ENCODE measurements at places on chromosomes 16 and 17.

DNA sequence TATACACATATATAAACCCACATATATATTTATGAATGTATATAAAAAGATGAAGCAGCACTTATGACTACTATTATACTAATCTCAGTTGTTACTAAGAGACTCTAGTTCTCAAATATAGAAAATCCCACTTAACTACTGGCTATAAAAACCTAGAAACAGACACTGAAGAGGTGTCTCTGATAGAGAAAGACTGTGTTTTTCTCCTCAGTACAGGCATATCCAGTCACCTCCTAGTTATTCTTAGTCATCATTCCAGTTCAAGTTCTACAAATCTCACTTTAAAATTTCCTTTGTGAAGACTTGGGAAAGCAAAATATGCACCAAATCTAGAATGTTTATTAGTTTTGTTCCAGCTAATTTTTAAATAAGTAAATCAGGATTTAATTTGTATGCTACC lies 93.9 kb downstream of the STH start:
- no peak for DNase-seq

DNA sequence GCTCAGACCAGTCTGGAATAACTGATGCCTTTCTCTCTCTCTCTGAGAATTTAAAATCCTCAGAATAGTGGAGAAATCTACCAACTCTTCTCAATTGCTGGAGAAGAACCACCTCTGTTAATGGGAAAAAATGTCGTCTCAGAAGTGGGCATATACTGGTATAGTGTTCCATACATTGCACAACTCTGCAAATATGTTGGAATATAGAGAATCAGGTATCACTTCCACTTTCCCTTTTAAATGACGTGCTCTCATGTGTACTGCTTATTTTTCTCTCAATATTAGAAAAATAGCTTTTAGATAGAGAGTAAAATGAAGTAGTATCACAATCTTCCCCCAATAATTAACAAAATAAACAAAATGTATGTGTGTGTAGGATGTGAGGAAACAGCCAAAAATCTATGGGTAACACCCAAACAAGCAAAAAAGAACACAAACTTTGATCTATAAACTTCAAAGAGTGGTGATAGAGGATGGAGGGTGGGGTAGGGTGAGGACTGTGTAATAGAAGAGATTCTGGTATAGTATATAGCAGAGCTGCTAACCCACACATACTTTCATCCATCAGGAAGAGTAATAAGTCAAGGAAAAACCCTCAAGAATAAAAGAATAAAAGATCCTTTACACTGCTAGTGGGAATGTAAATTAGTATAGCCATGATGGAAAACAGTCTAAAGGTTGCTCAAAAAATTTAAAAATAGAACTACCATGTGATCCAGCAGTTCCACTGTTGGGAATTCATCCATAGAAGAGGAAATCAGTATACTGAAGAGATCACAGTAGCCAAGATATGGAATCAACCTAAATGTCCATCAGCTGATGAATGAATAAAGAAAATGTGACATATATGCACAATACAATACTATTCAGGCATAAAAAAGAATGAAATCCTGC lies 46.9 kb downstream of the NFATC3 start:
- DNase-seq: no peak

DNA sequence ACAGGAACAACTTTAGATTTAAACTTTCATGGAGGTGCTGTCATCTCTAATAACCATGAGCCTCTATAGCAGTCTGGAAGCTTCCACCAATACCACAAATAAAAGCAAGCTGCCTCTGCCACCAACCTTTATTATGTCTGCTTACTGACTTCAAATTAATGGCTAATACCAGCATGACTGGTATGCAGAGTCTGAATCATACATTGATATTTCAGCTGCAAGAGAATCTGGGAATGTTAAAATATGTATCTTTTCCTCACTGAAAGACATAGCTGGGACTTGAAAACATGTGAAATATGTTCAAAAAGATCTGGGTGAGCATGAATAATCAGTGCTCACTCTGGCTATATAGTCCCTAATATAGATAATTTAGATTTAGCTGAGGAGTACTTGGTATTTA lies 488.6 kb downstream of the CDH8 start:
- no peak for DNase-seq

DNA sequence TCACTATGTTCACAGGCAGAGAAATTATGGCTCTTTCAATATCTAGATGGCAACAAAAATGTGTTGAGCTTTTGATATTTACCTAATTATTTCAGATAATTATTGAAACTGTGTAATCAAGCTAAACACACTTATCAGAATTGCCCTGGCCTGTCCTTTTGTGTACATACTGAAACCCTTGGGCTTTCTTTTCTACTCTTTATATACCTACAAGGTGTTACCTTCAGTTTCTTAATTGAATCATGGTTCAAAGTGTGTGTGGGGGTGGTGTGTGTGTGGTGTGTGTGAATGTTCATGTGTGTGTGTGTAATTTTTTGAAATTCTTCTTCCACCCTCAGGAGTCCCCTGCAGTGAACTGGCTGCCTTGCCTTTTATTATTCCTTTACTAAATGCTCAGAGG lies 506.8 kb upstream of the SOX9 start:
- DNase-seq: no peak

DNA sequence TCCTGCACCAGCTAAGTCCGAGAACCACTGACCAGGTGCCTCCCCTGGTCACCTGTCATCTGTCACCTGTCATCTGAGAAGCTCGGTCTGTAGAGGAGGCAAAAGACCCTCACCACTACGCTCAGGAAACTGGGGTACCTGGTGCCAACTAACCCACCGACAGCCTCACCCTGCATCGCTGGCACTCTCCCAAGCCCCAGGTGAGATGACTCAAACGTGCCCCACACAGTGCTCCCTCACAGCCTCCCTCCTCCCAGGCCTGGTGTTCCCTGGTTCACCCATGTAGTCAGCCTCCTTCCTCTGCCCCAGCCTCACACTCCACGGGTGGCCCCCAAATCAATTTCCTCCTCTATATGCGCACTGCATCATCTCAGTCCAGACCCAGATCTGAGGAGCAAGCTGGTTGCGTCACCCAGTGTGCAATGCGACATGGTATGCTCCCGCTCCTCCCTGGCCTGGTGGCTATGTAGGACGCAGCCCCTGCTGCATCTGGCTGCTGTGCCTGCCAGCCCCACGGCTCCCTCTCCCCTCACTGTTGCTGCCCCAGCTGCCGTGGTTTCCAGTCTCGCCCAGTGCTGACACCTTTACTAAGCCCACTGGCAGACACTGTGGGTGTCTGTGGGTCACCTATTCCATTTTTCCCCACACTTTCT lies 68.3 kb downstream of the GTF3C1 start:
- no peak for DNase-seq

DNA sequence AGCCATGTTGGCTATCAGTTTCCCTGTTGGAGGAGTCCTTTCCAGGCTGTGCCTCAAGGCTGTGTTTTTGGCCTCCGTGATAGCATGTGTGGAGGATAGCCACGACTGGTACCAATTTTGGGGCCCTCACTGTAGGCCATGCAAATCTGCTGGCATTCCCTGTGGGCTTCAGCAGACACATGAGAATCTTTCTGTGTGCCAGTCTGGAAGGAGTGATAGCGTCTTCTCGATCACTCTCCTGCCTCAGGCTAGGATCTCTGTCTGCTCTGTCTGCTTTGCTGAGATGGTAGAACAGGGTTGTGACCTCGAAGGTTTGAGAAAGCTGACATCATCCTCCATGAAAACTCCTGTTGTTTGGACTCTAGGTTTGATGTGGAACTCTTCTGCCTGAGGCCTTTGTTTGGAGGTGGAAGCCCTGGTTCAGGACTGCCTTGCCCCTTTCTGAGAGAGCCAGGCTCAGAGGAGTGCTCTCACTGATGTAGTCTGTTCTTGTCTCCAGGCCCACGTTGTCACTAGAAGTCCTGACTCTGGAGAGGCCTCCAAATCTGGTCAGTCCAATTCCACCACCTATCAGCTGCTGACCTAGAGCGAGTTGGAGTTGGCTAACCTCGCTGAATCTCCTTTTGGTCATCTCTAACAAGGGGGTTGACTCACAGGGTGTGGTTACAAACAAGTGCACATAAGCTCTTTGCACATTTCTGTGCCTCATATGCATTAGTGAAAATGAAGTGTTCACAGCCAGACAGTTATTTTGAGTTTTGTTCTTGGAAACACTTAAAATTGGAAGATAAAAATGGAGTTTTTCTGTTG lies 12.1 kb upstream of the EDC4 start:
- no peak for DNase-seq

DNA sequence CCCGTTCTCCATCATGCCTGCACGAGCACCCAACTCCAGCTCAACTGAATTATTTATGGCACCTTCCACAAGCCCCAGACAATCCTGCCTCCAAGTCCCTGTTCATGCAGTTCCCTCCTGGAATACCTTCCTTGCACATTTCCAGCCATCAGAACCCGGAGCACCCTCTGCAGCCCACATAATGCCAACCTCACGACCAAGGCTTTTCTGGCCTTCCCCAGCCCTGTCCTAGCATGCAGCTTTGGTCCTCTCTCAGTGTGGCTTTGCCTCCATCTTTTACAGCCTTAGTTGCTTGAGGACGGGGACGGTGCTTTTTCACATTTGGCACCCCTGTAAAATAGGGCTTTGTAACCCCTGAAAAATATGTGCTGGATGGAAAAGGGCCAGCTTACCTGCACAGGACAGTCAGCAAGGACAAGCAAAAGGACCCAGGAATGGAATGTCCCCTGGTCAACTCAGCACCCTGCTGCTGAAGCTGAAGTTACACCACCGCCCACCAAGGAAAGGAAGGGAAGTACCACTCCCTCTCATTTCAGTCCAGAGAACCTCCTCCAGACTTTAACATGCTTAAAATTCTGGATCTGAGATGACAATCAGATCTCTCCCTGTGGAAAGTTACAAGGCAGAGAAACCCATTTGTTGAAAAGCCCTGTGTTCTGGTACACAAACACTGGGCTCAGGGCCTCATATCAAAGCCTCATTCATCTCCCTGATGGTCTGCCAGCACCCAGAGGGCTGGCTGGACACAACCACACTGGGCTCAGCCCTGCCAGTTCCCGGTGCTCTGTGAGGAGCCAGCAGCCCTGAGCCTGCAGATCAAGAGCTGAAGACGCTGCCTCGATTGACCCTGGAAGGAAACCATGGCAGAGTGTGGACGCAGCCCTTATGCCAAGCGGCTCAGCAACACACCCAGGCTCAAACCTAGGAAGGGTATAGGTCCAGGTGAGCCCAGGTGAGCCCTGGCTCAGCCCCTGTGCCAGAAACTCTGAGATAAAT lies 2.9 kb downstream of the SLC39A11 start:
- DNase-seq: no peak

DNA sequence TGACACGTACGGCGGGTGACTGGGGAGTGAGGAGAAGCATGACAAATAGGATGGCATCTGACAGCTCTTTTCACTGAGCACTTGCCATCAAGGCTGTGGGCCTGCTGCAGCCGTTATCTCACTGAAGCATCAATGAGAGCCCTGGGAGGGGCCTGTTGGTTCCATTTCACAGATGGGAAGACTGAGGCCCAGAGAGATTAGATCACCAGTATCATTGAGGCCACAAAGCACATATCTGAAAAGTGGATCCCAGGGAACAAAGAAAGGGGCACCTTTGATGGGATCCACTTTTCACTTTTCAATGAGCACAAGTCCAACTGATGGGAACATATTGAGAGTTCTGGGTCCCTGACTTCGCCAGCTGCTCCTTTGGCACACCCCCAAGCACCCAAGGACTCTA lies 144.4 kb upstream of the LHX1 start:
- DNase-seq: no peak

DNA sequence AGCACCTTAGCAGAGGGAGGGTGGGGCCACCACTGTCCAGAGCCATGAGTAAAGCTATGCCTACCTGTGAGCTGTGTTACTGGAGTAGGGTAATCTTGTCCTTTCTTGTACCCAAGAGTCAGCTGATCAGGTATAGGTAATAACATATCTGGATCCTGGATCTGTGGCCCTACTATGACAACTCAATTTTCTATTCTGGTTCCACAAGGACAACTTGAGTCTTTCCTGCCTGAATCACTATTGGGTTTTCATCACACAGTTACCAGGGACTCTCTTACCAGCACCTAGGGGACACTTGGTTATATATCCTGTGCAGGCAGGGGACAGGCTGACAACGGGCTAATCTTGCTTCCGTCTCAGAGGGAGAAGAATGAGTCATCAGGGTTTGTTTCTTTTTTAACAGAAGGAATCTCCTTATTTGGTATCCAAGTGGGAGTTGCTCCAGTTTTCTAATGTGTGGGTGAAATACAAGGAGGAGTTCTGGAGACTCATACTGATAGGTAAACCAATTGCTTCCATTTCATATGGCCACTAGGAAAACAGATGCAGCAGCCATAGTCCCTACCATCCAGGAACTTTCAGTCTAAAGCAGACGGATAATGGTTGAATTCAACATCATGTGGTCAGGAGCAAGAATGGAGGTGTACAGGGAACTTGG lies 6.8 kb downstream of the ZNF267 start:
- DNase-seq: no peak

- DNase-seq: no peak
Observed at GRCh38 chr17:57940653-57941329, 14.4 kb downstream of the CUEDC1 start.

DNA sequence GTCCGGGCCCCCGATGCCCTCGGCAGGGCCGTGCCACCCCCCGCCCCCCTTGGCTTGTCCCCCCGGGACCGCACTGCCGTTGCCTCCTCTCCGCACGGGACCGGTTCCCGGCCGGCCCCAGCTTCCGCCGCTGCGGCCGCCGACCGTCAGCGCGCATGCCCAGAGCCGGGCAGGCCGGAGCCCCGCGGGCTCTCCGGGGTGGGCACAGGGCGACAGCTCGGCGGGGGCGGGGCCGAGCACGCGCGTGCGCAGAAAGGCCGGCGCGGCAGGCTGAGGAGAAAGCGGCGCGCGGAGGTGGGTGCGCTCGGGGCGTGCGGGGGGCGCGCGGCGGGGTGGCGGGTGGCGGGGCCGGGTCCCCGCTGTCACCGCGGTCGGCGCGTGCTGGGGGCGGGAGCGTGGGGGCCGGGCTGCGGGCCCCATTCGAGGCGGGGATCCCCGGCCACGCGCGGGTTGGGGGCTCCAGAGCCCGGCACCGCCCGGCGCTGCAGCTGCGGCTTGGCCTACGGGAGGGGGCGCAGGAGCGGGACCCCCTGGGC lies at the start of gene TBC1D24:
TSS of gene TBC1D24 (plus strand) at position 251 of the 536 bp plus-strand sequence. CDS start 21,022 bp downstream, outside the sequence.
- peak; percentile 85 for DNase-seq

DNA sequence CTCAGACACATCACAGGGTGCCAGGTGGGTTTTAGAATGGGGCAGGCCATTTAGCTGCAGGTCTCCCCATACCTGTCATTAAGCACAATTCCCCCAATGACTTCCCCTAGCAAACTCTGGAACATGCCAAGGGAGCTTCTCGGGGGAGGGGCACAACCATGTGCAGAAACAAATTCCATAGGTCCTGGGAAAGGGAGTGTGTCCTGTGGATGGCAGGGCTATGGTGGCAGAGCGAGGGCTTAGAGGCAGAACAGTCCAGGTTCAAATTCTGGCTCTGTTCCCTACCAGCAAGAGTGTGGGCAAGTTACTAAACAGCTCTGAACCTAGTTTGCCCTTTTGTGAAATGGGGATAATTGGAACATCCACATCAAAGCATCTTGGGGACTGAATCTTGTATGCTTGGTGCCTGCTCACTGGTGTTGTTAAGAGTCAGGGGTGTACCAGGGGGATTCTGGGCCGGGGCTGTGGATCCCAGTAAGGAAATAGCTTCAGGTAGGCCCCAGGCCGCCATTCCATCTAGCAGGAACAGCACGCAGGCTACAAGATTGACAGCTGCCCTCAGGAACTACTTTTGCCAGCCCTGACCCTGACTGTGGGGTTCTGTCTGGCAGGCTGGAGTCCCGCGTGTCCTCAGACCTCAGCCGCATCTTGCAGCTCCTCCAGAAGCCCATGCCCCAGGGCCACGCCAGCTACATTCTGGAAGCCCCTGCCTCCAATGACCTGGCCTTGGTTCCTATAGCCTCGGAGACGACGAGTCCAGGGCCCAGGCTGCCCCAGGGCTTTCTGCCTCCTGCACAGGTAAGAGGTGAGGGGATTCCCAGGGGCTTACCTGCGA lies 5.6 kb upstream of the DCAF7 start:
- DNase-seq: no peak

Measured in WTC11 (cell line).